Activated CD8-positive, alpha-beta memory T cell treated with anti-CD3 and anti-CD28 coated beads, Interleukin-2, amount 10 ng/mL, durations not matched to agents 7 days and 5 days (primary cell): ENCODE measurements at places on chromosomes 5 and 9.

DNA sequence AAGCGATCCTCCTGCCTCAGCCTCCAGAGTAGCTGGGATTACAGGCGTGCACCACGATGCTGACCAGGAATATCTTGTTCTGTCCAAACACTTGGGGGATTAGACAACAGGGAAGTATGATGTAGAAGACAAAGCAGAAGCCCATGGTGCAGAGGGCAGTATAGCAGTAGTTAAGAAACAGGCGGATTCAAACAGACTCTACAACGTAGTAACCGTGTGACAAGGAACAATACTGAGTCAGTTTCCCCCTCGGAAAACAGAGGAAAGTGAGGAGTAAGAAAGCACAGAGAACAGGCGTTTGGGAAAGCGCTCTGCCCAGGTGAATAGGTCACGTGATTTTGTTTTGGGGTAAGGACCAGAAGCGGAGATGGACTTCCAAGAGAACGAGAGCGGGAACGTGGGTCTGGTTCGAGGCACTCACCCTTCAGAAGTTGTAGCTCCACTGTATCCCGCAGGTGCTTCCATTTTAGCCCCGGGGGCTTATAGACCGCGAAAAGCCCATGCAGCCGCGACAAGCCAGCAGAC is 306 bp downstream of the TRUB2 start:
- H3K36me3 ChIP-seq = peaks cover 8% of the 10 kb centered on the region
- peak overlapping the region; percentile 94 for H3K27ac ChIP-seq
- H3K4me3 ChIP-seq = peak overlapping the region; percentile 92
- DNase-seq = no peak

DNA sequence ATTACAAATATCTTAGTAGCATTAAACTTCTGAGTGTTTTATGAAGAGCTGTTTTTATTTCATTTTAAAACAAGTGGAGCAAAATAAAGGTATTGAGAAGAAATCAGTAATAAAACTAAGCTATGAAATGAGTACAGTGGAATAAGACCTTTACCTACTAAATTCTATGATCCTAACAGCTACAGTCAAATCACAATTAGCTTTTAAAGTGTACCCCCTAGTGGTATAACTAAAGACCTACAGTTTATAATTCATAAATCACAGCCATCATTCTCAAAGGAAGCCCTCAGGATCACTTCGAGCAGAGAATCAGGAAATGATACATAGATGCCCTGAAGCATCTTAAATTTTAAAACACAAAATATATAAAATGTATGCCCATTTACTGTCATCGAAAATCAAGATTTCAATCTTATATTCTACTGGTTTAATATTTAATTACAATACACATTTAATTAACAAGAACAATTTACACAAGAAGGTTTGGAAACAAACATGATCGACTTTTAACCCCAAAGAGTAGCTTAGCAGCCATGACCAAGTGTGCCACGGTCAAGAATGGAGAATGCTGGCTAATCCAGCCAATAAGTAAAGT is 12.3 kb downstream of the CCNH start:
- no peak overlapping the region for H3K27ac ChIP-seq
- DNase-seq = no peak
- no peaks in the 10 kb centered on the region for H3K27me3 ChIP-seq
- H3K4me3 ChIP-seq = no peak overlapping the region
- H3K4me1 ChIP-seq = peaks cover 15% of the 10 kb centered on the region
- peaks cover 50% of the 10 kb centered on the region for H3K36me3 ChIP-seq

DNA sequence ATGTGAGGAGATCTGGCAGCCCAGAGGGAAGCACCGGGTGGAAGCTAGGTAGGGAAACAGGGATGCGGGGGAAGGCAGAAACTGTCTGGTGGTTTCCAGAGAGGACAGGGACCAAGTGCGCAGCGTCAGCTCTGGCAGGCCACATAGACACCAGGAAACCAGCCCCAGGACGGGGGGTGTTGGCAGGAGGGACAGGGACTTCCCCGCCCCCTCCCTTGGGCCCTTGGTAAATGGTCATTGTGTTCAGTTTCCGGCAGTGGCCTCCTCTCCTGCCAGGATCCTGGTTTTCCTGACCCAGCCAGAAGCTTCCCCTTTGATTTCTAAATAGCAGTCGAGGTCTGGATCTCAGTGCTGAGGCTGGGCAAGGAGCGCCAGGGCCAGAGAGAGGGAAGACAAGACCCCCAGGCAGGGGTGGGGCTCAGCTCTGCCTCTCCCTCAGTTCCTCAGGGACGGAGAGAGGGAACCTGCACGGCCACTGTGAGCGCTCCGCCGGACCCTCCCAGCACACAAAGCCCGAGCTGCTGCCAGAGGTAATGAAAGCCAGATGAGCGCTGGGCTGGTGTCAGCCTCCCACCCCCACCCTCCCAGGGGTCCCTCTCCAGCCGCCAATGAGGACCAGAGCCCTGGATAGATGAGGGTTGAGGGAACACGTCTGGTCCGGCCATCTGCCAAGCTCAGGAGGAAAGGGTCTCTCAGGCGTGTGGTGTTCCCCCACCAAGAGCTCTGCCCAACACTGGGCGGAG is 1.8 kb downstream of the RALGDS start:
- no peaks in the 10 kb centered on the region for H3K27me3 ChIP-seq
- H3K36me3 ChIP-seq = no peaks in the 10 kb centered on the region
- H3K4me3 ChIP-seq = no peak overlapping the region
- DNase-seq = no peak
- H3K27ac ChIP-seq = no peak overlapping the region

DNA sequence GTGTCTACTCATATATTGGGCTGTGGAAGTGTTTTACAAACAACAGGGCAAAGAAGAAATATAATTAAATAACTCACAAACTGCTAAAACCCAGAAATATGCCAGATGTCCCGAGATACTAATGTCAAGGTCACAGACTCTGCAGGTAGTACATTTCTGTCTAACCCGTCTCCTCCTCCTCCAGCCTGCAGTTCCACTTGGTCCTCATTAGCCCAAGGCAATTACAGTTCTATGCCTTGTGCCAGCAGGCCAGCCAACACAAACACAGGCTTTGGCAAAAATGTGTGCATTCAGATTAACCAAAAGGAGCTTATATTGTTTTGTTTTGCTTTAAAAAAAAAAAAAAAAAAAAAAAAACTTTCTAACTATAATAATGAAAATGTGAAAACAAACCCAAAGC is 148.8 kb downstream of the MYO10 start:
- H3K36me3 ChIP-seq = no peaks in the 10 kb centered on the region
- no peak overlapping the region for H3K27ac ChIP-seq
- DNase-seq = no peak

GRCh38 chr5:172005708-172006320 is 624 bp downstream of the FBXW11 start:
- peaks cover 51% of the 10 kb centered on the region for H3K4me1 ChIP-seq
- no peaks in the 10 kb centered on the region for H3K27me3 ChIP-seq
- H3K36me3 ChIP-seq = peaks cover 7% of the 10 kb centered on the region
- peak overlapping the region; percentile 95 for H3K4me3 ChIP-seq

- no peak overlapping the region for H3K27ac ChIP-seq
- H3K36me3 ChIP-seq = peaks cover 9% of the 10 kb centered on the region
Observed at GRCh38 chr9:121217609-121218292, 16.1 kb upstream of the RAB14 start.

DNA sequence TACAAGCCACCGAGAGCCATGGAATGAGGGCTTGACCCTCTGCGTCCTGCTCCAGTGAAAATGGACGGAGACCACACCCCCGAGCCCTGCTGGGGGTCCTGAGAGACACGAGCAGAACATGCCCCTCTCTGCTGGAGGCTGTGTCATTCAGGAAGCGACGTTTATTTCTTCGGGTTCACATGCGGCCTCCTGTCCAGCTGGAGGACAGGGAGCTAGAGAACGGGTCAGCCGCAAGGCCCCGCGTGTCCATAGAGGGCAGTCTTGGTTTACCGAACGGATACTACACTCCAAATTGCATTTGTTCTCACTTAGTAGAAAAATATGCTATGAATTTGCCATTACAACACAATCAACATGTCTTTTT is 36.1 kb downstream of the MRPL36 start:
- peak; percentile 54 for DNase-seq
- no peak overlapping the region for H3K4me3 ChIP-seq
- peaks cover 21% of the 10 kb centered on the region for H3K27me3 ChIP-seq
- no peaks in the 10 kb centered on the region for H3K36me3 ChIP-seq
- H3K4me1 ChIP-seq = peaks cover 3% of the 10 kb centered on the region

DNA sequence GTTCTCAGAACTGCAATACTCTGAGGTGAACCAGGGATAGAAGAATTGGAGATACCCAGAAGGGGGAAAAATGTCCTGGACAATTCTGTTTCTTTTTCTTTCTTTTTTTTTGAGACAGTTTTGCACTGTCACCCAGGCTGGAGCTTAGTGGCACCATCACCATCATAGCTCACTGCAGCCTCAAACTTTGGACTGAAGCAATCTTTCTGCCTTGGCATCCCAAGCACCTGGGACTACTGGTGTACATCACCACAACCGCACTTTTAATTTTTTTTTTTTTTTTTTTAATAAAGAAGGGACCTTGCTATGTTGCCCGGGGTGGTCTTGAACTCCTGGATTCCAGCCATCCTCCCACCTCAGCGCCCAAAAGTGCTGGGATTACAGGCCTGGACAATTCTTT is 1.9 kb downstream of the EMB start:
- H3K4me1 ChIP-seq = peaks cover 57% of the 10 kb centered on the region
- peak overlapping the region; percentile 95 for H3K27ac ChIP-seq
- no peak for DNase-seq
- peak overlapping the region; percentile 90 for H3K4me3 ChIP-seq
- no peaks in the 10 kb centered on the region for H3K27me3 ChIP-seq

- no peak overlapping the region for H3K4me3 ChIP-seq
- peaks cover 5% of the 10 kb centered on the region for H3K27me3 ChIP-seq
- DNase-seq = no peak
- no peaks in the 10 kb centered on the region for H3K36me3 ChIP-seq
Observed at GRCh38 chr9:100595391-100596199, 17.7 kb downstream of the CAVIN4 start.

- no peaks in the 10 kb centered on the region for H3K27me3 ChIP-seq
- no peaks in the 10 kb centered on the region for H3K36me3 ChIP-seq
- DNase-seq = no peak
- H3K4me3 ChIP-seq = no peak overlapping the region
- H3K27ac ChIP-seq = no peak overlapping the region
- H3K4me1 ChIP-seq = no peaks in the 10 kb centered on the region
Observed at GRCh38 chr5:139075066-139076050, 122.8 kb downstream of the SIL1 start.

GRCh38 chr5:139341187-139341688 is 416 bp upstream of the PAIP2 start:
- no peaks in the 10 kb centered on the region for H3K27me3 ChIP-seq
- peak overlapping the region; percentile 100 for H3K4me3 ChIP-seq

- peak overlapping the region; percentile 59 for H3K27ac ChIP-seq
- peaks cover 2% of the 10 kb centered on the region for H3K4me1 ChIP-seq
- H3K27me3 ChIP-seq = no peaks in the 10 kb centered on the region
- H3K36me3 ChIP-seq = peaks cover 2% of the 10 kb centered on the region
- no peak overlapping the region for H3K4me3 ChIP-seq
Observed at GRCh38 chr5:112757468-112758208, 20.0 kb downstream of the APC start.

DNA sequence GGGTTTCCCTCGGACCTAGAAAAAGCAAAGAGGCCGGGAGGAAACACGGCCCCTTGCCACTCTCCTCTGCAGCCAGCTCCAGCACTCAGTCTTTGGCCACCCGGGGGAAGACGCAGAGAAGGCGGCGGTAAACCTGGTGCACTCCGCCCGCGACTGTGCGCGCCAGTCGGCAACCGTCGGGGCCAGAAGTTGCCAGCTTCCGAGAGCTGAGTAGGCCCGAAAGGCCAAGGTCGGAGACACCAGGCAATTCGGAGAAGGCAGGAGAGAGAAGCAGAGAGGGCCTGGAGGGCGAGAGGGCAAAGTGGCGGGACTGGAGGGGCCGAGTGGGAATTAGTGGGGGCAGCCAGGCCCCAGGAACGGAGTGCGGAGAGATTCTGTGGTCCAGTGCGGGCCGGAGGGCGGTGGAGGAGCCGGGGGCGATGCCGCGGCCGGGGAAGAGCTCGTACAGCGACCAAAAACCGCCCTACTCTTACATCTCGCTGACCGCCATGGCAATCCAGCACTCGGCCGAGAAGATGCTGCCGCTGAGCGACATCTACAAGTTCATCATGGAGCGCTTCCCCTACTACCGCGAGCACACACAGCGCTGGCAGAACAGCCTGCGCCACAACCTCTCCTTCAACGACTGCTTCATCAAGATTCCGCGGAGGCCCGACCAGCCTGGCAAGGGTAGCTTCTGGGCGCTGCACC is at the start of gene FOXB2:
TSS of gene FOXB2 (plus strand) at position 420 of the 690 bp plus-strand sequence. CDS start at position 420, 0 bp downstream.
- DNase-seq = no peak
- H3K36me3 ChIP-seq = peaks cover 8% of the 10 kb centered on the region
- peak within 1 kb of the TSS; percentile 40 for H3K4me3 ChIP-seq
- peaks cover 94% of the 10 kb centered on the region for H3K27me3 ChIP-seq

DNA sequence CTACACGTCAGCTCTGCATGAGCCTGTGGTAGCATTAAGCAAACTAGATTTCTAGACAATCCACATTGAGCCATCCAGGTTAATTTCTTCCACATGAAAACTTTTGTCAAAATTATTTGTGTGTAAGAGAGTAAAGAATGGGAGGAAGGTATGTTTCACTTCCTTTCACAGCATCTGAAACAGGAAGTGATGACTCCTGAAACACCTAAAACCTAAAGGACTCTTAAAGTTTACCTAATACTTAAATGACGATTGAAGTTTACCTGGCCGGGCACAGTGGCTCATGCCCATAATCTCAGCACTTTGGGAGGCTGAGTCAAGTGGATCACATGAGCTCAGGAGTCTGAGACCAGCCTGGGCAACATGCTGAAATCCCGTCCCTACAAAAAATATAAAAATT is 223.8 kb downstream of the CEMIP2 start:
- H3K27ac ChIP-seq = no peak overlapping the region
- H3K36me3 ChIP-seq = no peaks in the 10 kb centered on the region
- H3K4me1 ChIP-seq = no peaks in the 10 kb centered on the region
- no peak overlapping the region for H3K4me3 ChIP-seq
- peaks cover 38% of the 10 kb centered on the region for H3K27me3 ChIP-seq
- DNase-seq = no peak

- no peak overlapping the region for H3K4me3 ChIP-seq
- no peak overlapping the region for H3K27ac ChIP-seq
- no peaks in the 10 kb centered on the region for H3K4me1 ChIP-seq
- no peak for DNase-seq
Observed at GRCh38 chr9:24900179-24900578, 354.5 kb upstream of the IZUMO3 start.

GRCh38 chr9:122078557-122078956 is 14.6 kb downstream of the TTLL11 start:
- no peaks in the 10 kb centered on the region for H3K27me3 ChIP-seq
- H3K27ac ChIP-seq = no peak overlapping the region
- DNase-seq = no peak
- no peaks in the 10 kb centered on the region for H3K4me1 ChIP-seq
- H3K36me3 ChIP-seq = peaks cover 8% of the 10 kb centered on the region

GRCh38 chr9:38057416-38058195 is 11.4 kb downstream of the SHB start:
- no peaks in the 10 kb centered on the region for H3K36me3 ChIP-seq
- H3K27ac ChIP-seq = no peak overlapping the region
- H3K27me3 ChIP-seq = no peaks in the 10 kb centered on the region
- peaks cover 10% of the 10 kb centered on the region for H3K4me1 ChIP-seq
